ENCODE measurements at places on chromosomes 11 and 22.

DNA sequence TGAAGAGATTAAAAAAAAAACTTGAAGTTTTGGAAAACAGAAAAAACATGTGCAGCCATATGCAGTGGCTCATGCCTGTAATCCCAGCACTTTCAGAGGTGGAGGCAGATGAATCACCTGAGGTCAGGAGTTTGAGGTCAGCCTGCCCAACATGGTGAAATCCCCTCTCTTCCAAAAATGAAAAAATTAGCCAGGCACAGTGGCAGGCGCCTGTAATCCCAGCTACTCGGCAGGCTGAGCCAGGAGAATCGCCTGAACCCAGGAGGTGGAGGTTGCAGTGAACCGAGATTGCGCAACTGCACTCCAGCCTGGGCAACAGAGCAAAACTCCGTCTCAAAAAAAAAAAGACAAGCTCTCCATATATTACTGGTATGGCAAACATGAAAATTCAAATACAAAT, 7.6 kb downstream of the DLG2 start:
- DNase-seq, result no peak

DNA sequence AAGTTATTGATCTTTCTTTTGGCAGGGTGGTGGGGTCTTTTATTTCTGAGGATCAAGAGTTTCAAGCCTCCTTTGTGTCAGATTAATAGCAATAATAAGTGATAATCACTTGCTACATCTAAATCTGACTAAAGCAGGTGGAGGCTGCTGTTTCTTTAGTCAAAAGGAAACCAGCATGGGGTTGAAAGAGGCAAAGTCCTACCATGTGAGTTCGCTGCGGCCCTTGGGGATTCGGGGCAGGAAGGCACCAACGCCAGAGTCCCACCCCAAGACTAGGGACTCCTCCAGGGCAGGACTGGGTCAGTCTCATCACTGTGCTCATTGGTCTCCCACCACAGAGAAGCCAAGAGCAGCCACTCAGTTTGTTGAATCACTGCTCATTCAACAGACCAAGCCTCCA, 73.0 kb downstream of the TENM4 start:
- no peak for DNase-seq

- DNase-seq, result no peak
These were observed 21.2 kb upstream of the IL17RA start for GRCh38 chr22:17063411-17064106.

- DNase-seq, result no peak
These were observed 3.1 kb upstream of the PYGM start for GRCh38 chr11:64762674-64763525.

- DNase-seq, result peak; percentile 88
These were observed at the start of gene FAM83F for GRCh38 chr22:39994566-39995392. FAM83F (plus strand) TSS chr22:39994954; CDS start chr22:39995043, 89 bp downstream.

GRCh38 chr11:27910186-27910931, 197.6 kb downstream of the KIF18A start:
- DNase-seq, result no peak

DNA sequence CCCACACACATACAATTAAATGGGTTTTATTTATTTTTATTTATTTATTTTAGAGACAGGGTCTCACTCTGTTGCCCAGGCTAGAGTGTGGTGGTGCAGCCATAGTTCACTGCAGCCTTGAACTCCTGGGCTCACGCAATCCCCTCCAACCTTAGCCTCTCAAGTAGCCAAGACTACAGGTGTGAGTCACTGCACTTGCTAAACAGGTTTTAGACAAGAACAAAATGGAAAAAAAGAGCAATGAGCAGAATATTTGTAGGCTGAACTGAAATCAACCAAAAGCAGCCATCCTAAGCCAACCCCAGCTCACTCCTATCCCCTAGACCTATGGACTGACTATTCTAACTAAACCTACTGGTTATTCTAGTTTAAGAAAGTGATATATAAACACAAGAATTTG, 37.8 kb downstream of the MRE11 start:
- no peak for DNase-seq

DNA sequence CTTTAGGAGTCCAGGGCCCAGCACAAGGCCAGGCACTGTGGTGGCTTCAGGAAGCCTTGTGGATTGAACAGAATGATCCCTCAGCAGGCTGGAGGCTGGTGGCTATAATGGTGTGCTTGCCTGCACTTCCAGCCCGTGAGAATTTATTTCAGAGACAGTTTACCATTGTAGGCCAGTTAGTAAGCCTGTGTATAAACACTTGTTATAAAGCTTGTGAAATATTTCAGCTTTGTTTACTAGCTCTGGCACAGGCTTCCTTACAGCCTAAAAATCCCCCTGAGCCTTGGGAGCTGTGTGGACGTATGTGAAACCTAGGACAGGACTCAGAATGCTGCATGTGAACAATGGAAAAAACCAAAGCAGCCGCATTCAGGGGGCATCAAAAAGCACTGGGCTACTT, 26.6 kb upstream of the ACER3 start:
- DNase-seq, result no peak

- no peak for DNase-seq
These were observed 2.3 kb downstream of the IL2RB start for GRCh38 chr22:37147186-37147990.

GRCh38 chr11:19077965-19078364, 17.4 kb upstream of the MRGPRX2 start:
- no peak for DNase-seq

- no peak for DNase-seq
These were observed 252.8 kb downstream of the JRKL start for GRCh38 chr11:96642583-96642982.

DNA sequence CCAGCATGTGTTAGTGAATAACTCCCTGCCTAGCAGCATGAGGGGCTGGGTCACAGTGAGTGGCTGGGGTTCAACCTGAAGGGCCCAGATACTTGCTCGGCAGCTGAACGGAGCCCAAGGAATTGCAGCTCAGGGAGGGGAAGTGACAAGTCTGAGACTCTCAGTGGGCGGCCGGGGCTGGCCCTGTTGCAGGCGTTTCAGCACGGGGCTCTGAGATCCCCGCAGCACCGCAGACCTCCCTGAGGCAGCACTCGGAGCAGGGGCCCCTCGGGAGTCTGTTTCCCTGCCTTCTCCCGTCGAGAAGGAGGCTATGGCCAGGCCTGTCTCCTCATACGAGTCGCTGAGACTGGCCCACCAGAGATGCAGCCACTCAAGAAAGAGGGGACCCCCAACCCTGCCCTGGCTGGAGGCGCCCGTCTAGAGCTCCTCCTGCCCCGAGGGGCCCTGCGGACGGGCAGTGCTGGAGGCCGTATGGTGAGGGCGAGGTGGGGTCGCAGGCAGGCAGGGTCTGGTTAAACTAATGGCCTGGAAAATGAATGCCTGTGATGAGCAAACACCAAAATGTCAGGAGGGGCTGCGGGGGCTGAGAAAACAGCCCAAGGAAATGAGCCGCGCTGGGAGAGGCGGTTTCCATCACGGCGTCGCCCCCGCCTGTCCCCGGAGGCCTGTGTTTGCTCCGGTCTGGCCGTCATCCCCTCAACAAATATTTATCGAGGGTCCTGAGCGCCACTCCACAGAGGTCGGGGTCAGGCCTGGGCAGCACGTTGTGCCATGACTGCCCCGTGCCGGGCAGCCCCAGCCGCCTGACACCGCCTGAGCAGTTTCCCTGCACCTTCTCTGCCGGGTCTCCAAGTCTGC, 9.3 kb downstream of the TSSC4 start:
- DNase-seq, result no peak

GRCh38 chr11:516400-516799, 9.4 kb upstream of the RNH1 start:
- DNase-seq, result no peak

DNA sequence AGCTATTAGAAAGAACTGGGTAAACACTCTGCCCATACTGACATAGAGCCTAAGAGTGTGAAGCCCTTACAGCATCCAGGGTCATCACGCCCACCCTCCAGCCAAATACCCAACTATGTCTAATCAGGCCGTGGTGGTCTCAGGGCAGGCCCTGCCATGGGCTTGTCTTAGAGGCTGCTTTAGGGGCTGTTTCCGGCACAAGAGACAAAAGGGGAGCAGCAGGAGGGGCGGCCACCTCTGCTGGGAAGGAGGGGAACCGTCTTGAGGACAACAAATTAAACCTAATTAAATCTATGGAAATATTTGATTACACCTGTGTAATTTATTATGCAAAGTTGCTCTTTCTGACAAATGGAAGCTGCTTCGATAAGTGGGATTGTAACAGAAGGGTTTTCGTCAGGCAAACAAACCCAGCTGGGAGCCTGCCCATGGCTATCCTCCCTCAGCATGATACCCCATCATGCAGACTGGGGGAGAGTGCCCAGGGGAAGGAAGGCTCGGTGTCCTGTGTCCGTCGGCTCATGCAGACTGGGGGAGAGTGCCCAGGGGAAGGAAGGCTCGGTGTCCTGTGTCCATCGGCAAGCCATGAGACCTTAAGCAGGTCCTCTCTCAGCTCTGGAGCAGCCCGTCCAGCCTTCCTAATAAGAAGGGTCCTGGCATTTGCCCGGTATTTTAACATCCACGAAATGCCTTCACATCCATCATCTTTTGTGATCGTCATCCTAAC, 163.6 kb upstream of the B3GAT1 start:
- no peak for DNase-seq

DNA sequence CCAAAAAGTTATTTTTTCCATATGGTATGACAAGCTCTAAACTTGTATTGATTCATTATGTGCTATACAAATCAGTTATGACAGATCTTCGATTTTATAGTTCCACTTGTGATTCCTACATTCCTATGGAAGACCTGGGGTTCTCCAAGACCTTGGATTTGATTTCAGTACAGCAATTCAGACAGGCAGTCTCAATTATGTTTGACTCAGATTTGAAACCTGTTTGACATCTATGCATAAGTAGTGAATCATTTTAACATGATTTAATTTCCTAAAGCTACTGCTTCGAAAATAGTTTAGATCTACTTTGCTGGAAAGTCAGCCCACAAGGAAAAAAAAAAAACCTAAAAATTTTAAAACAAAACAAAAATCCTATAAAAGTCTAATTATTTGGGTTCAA, 820.4 kb downstream of the LUZP2 start:
- DNase-seq, result no peak

- DNase-seq, result no peak
These were observed 375.7 kb downstream of the SHANK2 start for GRCh38 chr11:70876685-70877084.

- DNase-seq, result peak; percentile 54
These were observed 25.2 kb downstream of the ALKBH3 start for GRCh38 chr11:43905813-43906241.

DNA sequence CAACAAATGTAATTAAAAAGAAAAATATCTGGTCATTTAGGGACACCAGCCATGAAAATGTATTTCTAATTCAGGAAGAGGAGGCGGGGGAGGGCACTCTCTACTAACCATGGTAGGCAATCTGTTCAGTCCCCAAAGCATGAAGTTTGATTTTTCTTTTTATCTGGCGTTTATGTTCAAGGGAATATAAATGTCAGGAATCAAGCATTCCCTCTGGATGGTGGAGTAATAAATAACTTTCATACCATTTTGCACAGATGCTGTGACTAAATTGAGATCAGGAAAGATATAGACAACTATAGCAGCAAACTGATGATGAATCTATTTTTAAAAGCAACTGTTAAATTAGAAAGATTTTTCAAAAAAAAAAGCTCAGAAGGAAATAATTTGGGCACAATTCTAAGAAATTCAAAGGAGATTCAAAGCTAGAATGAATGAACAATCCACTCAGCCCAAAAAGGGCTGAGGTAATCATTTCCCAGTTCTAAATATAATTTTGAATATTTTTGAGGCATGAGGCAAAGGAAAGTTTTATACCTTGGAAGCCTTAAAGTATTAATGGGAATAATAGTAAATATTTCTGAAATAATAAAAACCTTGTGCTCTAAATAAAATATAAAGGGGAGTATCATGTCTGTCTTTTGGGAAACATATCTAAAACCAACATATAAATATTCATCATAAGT, 146.4 kb upstream of the POU2AF2 start:
- DNase-seq, result no peak

- no peak for DNase-seq
These were observed 4.5 kb downstream of the IGLL1 start for GRCh38 chr22:23575601-23576000.

DNA sequence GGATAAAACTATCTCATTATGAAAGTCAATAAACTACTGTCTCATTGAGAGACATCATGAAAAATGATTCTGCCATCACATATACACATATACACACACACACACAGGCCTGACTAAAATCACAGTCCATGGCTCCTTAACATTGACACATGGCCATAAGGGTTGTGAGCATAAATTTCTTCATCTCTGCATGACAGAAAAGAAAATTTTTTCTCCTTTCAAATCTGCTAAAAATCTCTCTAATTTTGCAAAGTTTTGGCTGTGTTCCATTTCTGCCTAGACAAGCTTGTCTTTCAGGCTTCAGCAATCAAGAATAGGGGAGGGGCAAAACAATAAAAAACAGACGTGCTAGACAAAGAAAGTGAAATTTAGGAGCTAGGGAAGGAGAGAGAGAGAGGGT, 324.5 kb downstream of the LRRC4C start:
- DNase-seq, result no peak

DNA sequence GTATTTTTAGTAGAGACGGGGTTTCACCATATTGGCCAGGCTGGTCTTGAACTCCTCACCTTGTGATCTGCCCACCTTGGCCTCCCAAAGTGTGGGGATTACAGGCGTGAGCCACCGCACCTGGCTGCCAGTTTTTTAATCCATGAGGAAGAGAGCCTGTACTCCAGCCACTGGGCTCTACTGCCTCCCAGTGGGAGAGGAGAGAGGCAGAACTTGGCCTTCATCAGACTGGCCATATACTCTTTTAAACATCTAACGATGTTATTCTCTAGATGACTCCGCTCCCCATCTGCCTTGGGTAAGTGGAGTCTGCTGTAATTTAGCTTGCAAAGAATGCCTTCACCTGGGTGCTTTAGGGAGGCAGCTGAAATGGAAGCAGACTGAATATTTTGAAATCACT, 34.6 kb downstream of the SLC6A5 start:
- DNase-seq, result no peak

GRCh38 chr22:39384750-39385480, 14.7 kb upstream of the TAB1 start:
- DNase-seq, result no peak

DNA sequence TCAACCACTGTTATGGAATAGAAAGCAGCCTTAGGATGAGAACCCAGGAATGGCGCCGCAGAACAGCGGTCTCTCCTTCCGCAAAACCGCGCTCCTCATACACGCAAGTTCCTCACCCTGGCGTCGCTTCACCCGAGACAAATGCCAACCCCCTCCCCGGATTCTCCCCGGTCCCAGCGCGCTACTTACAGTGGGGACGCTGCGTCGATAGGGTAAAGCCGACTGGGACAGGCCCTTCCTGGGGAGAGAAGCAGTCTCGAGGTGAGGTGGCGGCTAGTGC, 287 bp downstream of the RPS13 start:
- DNase-seq, result no peak

DNA sequence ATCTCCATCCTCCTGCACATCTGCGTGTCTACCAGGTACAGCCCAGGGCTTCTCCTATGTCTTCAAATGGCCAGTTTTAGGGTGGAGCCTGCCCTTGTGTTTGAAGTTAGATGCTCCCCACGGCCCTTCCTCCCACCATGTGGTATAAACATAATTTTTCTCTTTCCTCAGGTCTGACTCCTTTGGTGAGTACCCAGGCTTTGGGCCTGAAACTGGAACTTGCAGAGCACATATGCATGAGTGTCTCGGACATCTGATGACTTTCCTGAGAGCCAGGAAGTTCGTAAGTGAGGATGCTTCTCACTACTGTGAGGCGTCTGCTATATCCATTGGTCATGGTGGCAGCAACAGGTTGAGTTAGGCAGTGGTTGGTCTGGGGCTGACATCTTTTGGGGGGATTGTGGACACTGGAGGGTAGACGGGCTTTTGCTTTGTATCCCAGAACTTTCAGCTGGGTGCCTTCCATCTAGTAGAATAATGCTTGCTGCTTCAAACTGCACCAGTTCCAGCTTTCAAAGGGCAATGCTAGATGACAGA, 16.2 kb downstream of the CSRP3 start:
- DNase-seq, result no peak

Data from large intestine (tissue), 12 donors.